Activated CD4-positive, alpha-beta T cell treated with anti-CD3 and anti-CD28 coated beads for 1 hour (primary cell): ENCODE measurements at places on chromosomes 7 and 10.

- no peak for DNase-seq
These were observed 357.3 kb downstream of the CRPPA start for GRCh38 chr7:16063716-16064675.

GRCh38 chr10:29657719-29658274, 23.0 kb upstream of the SVIL start:
- no peak for DNase-seq

DNA sequence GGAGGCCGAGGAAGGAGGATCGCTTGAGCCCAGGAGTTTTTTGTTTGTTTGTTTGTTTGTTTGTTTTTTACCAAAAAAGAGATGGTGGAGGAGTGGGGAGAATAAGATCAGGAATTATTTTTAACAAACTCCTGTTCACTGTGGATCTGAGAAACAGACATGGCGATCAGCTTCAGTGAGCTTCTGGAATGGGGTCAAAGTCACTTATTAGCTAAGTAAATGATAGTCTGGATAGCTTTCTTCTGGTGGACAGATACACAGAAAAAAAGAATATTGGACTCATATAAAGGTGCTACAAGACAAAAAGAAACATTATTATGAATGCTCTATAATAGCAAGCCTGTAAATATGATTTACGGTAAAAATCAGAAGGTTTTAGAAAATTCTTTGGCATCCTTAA, 85.1 kb downstream of the POU6F2 start:
- no peak for DNase-seq

- DNase-seq = no peak
These were observed 30.8 kb downstream of the ABI1 start for GRCh38 chr10:26829810-26830515.

GRCh38 chr7:155660059-155660757, 15.7 kb downstream of the RBM33 start:
- no peak for DNase-seq

GRCh38 chr10:70773965-70774809, 11.0 kb downstream of the TBATA start:
- DNase-seq = no peak

- no peak for DNase-seq
These were observed 347.0 kb upstream of the MTPN start for GRCh38 chr7:136324073-136324704.

DNA sequence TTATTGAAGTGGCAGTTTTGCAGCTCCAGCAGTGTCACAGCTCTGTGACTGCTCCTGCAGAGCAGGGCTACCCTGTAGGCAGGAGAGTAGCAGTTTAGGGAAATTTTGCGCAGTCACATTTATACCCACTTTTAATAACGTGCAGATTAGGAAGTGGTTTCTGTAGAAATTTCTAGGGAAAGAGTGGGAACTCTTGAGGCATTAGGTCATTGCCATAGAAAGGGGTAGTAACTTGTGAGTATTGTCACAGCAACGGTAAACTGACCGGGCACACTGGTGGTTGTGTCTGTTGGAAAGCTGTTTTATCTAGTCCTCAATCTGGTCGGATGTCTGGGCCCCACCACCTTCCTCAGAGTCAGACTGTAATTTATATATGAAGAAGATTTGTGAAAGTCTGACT, 51.9 kb downstream of the CDC14C start:
- no peak for DNase-seq

DNA sequence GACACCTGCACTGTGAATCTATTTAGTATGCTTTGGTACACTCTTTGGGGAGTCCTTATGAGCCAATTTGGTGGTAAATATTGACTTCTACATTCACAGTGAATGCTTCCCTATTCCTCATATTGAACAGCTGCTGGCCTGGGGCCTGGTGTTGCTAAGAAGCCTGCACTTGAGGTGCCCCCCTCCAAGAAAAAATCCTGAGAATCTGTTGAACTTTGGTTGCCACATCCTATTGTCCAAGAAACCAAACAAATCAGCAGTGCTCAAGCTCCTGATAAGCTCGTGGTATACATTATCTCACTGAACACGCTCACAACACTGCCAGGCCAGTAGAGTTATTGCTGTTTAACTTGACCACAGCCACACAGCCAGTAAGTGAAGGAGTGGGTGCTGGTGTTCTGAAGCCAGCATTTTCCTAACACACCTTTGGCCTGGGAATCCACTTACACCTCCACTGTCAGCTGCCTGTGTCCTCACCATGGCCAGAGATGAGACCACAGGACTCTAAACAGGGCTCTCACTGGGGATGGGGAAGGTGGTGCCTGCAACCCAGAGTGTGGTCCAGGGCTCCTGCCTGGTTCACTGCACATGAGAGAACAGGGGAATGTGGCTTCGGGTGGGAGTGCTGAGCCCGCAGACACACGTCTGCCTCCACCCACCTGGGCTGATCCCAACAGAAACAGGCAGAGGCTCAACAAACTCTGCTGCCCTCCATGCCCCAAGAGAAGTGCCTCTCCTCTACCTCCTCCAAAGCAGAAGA, 6.7 kb downstream of the DDC start:
- DNase-seq = no peak

- DNase-seq = no peak
These were observed 216.5 kb upstream of the PITRM1 start for GRCh38 chr10:3389130-3389529.

DNA sequence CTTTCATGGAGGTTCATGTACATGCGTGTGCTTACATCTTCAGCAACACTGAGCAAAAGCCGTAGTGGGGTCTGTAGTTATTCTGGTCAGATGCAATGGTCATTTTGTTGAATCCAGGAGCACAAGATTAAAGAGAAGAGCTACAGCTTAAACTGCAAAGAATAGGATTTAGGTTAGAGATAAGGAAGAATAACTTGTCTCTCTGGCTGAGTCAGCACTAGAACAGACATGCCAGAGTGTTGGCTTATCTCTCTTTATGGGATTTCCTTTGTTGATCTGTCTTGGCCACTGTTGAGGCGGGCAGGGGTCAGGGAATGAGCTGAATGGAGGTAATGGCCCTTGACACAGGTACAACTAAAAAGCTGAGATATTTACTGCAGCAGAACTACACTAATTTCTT, 473.5 kb downstream of the CCSER2 start:
- DNase-seq = no peak

GRCh38 chr10:93741367-93741766, 16.4 kb upstream of the LGI1 start:
- DNase-seq = no peak

- DNase-seq = no peak
These were observed 93.1 kb downstream of the JCAD start for GRCh38 chr10:29966269-29966668.

GRCh38 chr10:24748214-24748613, 24.5 kb upstream of the ARHGAP21 start:
- DNase-seq = no peak

GRCh38 chr7:55502858-55503440, 69.4 kb downstream of the VOPP1 start:
- no peak for DNase-seq

DNA sequence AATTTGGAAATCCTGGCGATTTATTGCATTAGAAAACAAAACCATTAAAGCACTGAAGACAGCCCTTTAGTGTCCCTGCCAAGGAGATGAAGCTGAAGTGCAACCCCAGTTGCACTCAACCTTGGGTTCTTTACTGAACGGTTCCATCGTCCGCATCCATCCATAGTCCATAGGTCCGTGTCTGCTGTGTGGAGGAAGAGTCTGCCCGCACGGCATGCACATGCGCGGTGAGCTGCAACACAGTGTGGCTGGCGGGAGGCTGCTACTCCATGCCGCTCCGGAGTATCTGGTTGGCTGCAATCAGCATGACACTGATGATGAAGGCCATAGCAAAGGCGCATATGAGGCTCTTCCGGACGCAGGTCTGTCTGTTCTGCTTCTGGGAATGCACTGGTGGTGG, 624.6 kb downstream of the CALN1 start:
- no peak for DNase-seq

DNA sequence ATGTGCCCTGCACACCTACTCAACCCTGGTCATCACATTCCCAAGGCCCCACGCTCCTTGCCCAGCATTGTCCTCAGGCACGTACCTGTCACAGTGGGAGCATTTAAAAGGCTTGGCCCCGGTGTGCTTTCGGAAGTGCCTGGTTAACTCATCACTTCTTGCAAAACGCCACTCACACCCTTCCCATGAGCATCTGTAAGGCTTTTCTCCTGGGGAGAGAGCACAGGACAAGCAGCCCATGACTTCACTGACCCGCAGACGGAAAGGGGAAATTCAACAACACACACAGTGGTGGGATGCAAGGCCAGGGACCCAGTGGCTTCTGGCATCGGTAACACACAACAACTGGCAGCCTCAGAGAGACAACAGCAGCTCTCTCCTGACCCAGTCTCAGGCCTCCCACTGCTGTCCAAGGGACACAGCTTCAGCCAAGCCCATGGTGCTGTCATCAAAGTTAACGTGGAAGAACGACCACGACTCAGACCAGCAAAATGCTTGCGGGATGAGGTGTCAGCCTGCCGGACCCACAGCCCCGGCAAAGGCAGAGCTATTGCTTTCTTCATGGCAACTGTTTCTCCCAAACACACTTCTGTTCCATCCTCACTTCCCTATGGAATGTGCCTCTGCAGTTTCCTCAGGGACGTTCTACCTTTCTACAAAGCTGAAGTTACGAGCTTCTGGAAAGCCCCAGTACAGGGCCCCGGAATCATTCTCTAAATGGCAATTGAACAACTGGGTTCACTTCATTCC, 4.8 kb downstream of the KLF6 start:
- no peak for DNase-seq

DNA sequence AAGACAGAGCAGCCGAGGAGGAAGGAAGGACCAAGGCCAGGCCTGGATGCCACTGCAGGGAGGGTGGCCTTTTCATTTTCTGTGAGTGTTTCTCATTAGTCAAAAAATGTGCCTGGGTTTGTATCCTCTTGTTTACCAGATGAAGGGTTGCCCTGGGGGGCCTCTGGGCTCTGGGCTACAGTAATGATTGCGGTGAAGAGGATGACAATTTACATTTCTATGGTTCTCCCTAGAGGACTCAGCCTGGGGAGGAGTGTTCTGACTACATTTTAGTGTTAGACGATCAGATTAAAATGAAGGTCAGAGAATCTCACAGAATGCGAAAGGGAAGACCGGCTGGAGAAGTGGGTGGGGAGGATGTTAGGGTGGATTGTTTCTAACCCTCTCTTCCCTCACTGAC, 108.0 kb upstream of the KMT2C start:
- DNase-seq = no peak
